CD4-positive, alpha-beta T cell treated with Interferon gamma for 1 hour (primary cell): ENCODE measurements at places on chromosomes 4 and X.

- DNase-seq, result no peak
These were observed 680.9 kb upstream of the ATOH1 start for GRCh38 chr4:93147524-93148212.

DNA sequence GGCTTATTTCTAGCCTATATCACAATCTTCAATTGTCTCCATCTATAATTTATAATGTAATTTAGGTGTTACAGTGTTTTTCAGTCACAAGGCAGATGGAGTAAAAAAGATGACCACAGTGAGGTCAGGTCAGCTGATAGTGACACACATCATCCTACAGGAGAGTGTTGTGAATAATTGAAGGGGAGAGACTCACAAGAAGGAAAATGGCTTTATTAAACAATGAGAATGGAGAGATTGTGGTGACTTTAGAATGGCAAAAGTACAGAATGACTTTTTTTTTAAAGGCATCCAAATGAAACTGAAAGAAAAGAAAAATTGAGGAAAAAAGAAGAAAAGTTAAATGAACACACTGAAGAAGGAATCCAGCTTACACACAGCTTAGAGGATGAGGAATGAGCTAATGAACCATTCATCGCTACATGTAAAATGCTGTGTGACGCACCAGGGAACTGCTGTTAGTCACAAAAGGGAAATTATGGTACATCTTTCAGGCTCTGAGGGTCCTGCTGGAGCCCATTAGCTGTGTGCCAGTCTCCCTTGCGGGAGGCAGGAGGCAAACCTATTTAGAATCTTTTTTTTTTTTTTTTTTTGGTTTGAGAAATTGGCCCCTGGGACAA is 56.6 kb downstream of the SPRY1 start:
- DNase-seq, result no peak

GRCh38 chr4:60216752-60217151 is 983.4 kb upstream of the ADGRL3 start:
- DNase-seq, result no peak

DNA sequence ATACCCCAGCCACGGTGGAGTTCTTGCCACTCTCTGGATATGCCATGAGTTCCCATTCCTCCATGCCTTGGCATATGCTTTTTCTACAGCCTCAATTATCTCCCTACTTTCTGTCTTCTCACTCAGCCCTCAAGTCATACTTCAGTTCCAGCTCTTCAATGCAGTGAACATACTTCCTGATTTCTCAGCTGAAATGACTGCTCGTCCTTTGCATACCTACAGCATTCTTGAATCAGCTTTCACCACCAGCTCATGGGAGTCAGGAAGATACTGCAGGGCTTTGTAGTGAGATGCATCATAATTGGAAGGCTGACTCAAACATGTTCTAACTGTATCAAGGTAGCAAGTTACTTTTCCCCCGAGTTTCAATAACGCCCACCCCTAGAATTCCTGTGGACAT is 118.4 kb downstream of the APBB2 start:
- no peak for DNase-seq

GRCh38 chr4:7705062-7705461 is 234.6 kb downstream of the AFAP1 start:
- DNase-seq, result no peak

GRCh38 chr4:56128213-56128612 is 179.5 kb downstream of the CEP135 start:
- no peak for DNase-seq

DNA sequence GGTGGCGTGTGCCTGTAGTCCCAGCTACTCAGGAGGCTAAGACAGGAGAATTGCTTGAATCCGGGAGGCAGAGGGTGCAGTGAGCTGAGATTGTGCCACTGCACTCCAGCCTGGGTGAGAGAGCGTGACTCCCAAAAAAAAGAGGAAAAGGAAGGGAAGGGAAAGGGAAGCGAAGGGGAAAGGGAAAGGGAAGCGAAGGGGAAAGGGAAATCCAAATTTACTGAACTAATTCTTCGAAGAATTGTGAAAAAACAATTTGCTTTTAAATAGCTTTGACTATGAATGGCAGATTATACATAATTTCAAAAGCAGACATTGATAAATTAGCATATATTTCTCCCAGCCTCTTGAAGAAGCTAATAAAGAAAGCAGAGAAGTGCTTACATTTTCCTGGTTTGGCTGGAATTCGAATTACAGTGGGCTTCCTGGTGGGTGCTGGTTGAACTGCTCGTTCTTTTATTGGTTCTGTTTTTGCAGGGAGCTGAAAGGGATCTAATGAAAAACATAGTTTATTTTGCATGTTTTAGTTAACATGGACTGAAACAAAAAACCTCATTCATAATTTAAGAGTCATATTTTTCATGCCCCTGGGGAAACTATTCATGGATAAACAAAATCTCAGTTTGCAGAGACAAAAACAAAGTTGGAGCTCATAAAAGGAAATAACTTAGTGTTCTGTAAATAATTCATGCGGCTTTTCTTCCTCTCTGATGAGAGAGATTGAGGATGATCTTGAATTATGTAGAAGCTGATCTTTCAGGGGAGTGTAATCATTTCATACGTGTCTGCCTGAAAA is 66.0 kb downstream of the RPS3A start:
- DNase-seq, result no peak

GRCh38 chrX:102651242-102652011 is at the start of gene GPRASP1:
GPRASP1 (plus strand) TSS chrX:102651483; CDS start chrX:102653914, 2,431 bp downstream.
- DNase-seq, result peak; percentile 71

GRCh38 chr4:22322996-22323395 is 192.9 kb downstream of the ADGRA3 start:
- DNase-seq, result no peak

- DNase-seq, result no peak
These were observed 186.8 kb downstream of the NDST4 start for GRCh38 chr4:114926583-114926982.

GRCh38 chr4:90027565-90027964 is 99.6 kb upstream of the CCSER1 start:
- no peak for DNase-seq

GRCh38 chrX:63284659-63285058 is 66.5 kb downstream of the SPIN4 start:
- DNase-seq, result no peak

- DNase-seq, result no peak
These were observed 8.9 kb downstream of the POLA1 start for GRCh38 chrX:24702362-24703184.

DNA sequence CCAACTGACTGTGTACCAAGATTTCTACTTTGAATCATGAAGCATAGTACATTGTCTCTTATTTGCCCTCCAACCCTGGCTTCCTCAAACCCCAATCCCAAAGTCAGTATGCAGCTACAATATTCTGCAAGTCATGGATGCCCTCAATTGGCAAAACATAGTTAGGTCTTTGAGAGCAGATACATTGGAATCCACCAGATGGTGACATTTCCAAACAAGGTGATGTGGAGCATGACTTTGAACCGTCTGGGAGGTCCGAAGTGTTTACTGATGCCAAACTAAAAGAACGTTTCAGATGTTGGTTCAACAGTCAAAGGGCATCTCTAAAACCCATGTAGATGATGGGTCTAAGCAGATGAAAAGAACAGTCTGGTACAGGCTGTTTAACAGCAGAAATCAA is 43.7 kb upstream of the FRMD7 start:
- no peak for DNase-seq

DNA sequence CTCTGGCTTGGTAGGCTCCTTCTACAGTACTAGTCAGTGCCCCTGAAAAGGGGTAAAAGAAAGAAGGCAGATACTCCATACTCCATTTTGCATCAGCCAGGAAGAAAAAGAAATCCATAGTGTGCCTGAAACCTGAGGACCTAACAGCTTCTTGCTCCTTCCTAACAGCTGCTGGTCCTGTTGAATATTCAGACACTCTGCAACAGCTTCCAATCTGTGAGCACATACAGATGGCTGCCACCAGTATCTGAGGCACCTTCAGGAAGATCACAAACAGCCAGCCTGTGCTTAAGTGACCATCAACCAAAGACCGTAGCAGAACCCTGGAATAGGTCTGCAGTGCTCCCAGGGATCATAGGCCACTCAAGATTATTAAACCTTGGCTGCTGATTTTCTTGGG is 4.3 kb downstream of the GIMD1 start:
- DNase-seq, result no peak

DNA sequence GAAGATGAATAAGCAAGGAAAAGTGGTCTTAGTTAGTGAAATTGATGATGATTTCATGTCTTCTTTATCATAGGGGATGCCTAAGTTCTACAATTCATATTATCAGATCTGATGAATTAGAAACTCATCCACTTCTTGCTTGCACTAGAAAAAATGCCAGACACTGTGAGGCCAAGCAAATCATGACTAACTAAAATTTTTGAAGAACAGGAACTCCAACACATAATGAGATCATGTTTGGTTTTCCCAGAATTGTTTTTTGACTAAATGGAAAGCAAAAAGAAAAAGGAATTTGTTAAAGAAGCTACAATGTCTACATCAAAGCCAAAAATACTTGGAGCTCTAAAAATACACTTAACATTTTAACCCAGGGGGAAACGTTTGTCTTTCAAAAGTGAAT is 120.4 kb downstream of the ARSF start:
- no peak for DNase-seq

GRCh38 chr4:111781611-111782010 is 363.6 kb upstream of the FAM241A start:
- DNase-seq, result no peak

- no peak for DNase-seq
These were observed 35.9 kb downstream of the GAK start for GRCh38 chr4:896216-896615.
